Stimulated activated CD8-positive, alpha-beta memory T cell treated with anti-CD3 and anti-CD28 coated beads, Interleukin-12 subunit alpha, Interleukin-12 subunit beta, amount 100 ng/mL, for 4 hours (primary cell): ENCODE measurements at places on chromosomes 4 and X.

GRCh38 chr4:34187056-34187455 lies 2057.3 kb downstream of the ARAP2 start:
- DNase-seq: no peak

- no peak for DNase-seq
Observed at GRCh38 chr4:100981447-100982204, 365.7 kb downstream of the PPP3CA start.

- DNase-seq: no peak
Observed at GRCh38 chrX:151722241-151722846, 6.5 kb downstream of the FATE1 start.

DNA sequence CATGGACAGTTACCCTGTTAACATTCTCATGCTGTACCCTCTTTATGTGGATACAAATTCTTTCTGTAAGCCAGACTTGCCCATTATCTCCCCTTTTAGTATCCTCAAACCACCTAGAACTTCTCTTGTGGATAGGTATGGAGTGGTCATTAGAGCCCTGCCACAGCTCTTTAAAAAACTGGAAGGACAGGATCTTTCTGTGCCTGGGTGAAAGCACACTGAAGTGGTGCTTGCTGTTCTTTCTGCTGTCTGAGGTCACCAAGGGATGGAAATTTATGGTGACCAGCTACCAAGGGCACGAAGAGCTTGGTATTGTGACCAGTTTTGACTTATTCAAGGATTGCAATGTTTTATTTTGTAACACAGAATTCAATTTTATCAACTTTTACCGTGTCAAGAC lies 344.2 kb downstream of the CBLL2 start:
- DNase-seq: no peak

GRCh38 chr4:45931154-45931553 lies 192.7 kb downstream of the GABRG1 start:
- DNase-seq: no peak

DNA sequence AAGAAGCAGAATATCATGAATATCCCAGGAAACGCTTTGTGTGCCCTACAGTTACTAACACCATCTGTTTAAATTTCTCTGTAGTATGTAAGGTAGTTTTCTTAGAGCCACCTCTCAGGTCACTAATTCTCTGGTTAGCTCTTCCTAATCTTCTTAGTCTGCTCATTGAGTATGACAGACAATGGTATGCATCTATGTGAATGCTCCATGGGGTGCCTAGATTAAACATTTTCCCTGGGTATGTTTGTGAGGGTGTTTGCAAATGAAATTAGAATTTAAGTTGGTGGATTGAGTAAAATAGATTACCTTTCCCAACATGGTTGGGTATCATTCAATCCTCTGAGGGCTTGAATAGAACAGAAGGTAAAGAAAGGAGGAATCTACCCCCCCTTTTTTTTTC lies 233.0 kb downstream of the PCDH18 start:
- DNase-seq: no peak
